ENCODE measurements at places on chromosomes 13 and 19.
A peak's percentile ranks its signal among the peaks of the same experiment; 100 is the strongest.

- DNase-seq = no peak
These were observed 34.3 kb upstream of the TPM4 start for GRCh38 chr19:16041991-16042386.

GRCh38 chr13:91017031-91017668 lies 330.3 kb upstream of the MIR17HG start:
- peak; percentile 1 for DNase-seq

DNA sequence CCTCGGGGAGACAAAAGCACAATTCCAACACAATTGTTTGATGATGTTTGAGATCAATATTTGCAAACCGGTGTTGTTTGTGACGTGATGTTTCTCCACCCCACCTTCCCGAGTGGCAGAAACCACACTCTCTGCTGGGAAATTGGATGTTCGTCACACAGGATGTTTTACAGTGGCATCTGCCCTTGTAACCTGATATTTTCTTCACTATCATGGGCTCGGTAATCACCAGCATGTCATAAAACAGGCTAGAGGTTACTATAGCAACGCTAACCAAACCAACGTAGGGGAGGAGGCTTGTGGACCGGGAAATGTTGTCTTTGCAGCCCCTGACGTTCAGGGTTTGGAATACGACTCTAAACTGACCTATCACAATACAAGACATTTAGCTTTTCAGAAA lies 454.5 kb downstream of the IRS2 start:
- DNase-seq = no peak

DNA sequence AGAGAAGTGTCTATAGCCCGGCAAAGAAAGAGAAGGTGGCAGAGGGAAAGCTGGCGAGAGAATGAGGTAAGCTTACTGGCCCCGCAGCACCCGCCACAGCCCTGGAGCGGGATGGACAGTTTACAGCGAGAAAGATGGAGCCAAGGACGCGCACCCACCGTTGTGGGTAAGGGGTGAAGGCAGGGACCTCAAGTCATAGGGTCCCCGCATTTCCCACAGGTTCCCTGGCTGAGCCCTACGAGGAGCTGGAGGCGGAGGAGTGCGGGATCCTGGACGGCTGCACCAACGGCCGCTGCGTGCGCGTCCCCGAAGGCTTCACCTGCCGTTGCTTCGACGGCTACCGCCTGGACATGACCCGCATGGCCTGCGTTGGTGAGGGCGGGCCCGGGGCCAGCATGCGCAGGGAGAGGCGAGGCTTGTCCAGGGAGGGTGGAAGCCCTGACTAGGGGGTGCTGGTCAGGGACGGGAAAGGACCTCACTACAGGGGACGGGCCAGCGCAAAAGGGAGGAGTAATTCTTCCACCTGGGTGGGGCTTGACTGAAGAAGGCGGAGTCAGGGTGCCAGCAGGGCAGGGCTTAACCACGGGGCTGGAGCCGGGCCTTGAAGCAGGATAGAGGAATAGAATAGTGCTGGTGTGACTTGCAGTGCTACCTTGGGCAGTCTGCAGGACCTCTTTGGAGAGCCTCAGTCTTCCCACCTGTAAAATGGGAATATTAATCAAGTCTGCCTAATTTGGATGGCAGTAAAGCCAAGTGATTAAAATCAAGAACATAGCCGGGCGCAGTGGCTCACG lies 26.5 kb downstream of the LTBP4 start:
- no peak for DNase-seq

DNA sequence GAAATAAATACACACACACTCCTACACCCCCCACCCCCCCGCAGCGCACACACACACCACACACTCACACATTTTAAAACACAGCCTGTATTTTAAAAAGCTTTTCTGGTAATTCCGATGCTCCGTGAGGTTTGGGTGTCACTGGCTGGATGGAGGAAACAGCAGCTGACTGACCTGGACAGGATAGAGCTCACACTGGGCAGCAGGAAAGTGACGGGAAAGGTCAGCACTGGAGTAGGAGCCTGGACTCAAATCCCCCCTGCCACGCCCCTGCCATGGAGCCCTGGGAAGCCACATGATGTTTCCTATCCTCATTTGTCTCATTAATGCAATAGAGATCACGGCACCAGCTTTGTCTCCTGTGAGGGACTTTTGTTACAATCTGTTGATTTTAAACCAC lies 49.3 kb upstream of the STARD13 start:
- no peak for DNase-seq

GRCh38 chr13:47611664-47612288 lies 389.3 kb downstream of the SUCLA2 start:
- DNase-seq = no peak

DNA sequence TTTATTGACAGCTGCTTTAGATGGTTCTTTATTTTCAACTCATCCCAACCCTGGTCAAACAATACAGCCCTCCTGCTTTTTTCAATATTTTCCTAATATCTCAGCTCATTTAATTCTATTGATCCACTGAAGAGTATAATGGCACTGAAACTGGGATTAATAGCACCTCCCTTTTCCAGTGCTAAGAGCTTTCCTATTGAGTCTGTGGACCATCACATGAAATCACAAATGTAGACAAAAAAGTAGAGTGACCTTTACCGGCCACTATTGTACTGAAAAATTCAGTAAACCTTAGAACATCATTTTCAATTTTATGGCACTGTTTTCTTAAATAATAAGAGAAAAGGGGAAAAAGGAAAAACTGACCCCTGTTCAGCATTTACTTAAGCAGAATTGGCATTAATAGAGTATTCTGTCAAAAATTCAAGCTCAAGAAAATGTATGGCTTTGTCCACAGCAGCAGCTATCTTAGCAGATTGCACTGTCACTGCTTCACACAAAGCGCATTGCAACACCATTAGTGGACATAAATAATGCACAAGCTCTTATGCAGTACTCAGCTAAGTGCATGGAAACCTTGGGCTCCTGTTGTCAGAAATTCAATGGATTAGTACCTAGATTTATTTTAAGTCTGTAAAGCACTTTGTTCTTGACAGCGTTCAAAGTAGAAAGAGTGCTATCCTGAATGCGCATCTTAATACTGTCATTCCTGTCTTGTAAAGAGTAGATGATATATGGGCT lies 851.0 kb upstream of the KLHL1 start:
- DNase-seq = no peak

GRCh38 chr13:30618930-30619279 lies 1.2 kb downstream of the USPL1 start:
- DNase-seq = no peak

GRCh38 chr13:74080762-74081161 lies 53.4 kb downstream of the KLF12 start:
- no peak for DNase-seq

DNA sequence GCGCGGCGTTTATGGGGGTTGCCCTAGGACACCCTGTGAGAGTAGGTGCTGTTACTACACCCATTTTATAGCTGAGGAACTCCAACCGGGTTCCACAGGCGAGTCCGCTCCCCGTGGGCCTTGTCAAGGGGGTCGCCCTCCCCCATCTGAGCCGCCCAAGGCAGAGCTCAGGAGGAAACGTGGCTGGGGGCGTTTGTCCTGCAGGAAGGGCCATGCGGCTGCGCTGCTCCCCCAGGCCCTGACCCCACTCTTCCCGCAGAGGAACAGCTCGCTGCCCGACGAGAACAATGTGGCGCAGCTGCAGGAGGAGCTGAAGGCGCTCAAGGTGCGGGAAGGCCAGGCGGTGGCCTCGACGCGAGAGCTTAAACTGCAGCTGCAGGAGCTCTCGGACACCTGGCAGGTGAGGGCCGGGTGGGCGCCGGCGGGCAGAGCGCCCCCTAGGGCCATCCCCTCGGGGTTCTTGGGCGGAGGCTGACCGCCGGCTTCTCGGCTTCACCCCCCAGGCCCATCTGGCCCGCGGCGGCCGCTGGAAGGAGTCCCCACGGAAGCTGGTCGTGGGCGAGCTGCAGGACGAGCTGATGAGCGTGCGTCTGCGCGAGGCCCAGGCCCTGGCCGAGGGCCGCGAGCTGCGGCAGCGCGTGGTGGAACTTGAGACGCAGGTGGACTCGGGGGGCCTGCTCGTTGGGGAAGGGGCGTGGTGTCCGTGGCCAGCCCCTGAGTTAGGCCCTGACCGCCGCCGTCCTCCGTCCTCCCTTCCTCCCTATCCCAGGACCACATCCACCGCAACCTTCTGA lies 12.4 kb downstream of the PRR36 start:
- no peak for DNase-seq

DNA sequence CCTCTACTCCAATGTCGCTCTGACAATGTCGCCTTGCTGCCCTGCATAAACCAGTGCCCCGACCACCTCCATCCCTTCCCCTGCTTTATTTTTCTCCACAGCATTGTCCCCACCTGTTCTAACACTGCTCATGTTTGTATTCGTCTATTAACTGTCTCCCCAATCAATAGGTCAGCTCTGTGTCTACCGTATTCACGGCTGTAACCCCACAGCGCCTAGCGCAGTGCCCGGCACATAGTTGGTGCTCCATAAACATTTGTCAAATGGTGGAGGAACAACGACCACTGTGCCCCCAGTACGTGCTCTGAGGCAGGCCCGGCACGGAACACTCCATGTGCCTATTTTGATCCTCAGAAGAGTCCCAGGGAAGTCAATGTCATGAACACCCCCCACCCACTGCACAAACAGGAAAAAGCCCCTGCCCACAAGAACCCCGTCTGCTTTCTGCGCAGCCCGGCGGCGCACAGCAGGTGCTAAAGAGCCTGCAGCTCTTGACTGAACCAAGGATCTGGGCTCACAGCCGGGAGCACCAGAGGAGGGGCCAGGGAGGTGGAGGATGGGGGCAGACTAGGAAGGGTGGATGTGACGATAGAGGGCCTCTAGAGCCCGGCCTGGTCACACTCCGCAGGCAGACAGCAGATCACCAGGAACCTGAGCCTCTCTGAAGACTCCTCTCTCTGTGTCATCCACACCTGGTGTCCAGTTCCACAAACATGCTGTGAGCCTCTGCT lies 1.8 kb upstream of the CEACAM16 start:
- no peak for DNase-seq

- DNase-seq = no peak
These were observed 52.5 kb downstream of the C1QTNF9 start for GRCh38 chr13:24361852-24362366.

GRCh38 chr13:26943748-26944147 lies 183.2 kb upstream of the GPR12 start:
- no peak for DNase-seq

- no peak for DNase-seq
These were observed 15.2 kb downstream of the FAM124A start for GRCh38 chr13:51237386-51237785.

- no peak for DNase-seq
These were observed 69.6 kb downstream of the RYR1 start for GRCh38 chr19:38503077-38503410.

- DNase-seq = no peak
These were observed 180.5 kb downstream of the ZNF737 start for GRCh38 chr19:20385061-20385460.

DNA sequence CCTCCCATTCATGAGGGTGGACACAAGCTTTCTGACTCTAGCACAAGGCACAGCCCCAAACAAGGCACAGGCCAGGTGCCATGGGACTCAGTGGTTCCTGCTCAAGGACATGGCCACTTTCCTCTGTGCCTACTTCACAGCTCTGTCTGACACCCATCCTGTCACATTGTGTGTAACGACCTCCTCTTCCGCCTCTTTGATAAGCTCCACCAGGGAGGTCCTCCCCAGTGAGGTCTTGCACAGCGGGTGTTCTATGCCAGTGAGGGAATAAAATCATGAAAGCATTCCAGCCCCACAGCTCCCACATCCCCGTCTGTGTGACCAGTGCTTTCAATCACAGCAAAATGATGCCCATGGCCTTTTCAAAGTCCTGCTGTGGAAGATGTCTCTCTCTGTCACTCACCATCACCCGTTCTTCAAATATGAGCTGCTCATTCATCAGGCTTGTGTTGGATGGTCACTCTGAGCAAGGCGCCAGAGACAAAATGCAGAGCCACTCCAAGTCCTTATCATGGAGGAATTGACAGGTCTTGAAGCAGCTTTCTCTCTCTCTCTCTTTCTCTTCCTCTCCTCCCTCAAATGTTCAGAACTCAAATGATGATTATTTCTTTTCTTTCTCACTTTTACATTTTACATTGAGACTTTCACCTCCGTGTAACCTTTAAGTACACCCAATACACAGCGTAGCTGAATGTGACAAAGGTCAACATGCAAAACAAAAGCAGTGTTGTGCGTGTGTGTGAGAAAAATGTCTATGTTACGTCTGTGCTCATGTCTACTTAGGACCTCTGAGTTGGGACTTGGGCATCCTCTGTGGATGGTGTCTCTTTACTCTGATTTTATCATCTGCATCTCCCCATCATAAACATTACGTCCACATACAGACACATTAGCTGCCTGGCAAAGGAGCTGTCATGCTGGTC lies 8.0 kb upstream of the SPATA13 start:
- no peak for DNase-seq

GRCh38 chr19:38924388-38924787 lies 6.2 kb downstream of the SARS2 start:
- no peak for DNase-seq

DNA sequence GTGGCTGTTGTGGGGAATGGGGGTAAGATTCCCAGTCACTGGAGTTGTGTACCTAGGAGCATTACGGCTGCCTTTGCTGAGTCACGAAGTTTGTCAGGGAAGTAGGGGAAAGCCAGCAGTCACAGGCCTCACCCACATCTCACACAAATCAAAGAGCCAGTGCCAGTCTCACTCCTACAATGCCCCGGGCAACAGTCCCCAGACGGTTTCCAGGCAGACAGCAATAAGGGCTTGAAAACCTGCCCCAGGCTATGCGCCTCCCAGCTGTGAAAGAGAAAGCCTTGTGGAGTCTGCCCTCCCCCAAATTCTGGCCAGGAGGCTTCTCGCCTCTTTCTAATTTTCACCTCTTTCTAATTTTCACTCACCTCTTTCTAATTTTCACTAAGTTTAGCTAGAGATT lies 142.3 kb upstream of the EDNRB start:
- no peak for DNase-seq

Measured in HS-27A (cell line).